ENCODE measurements at places on chromosomes 11 and 22. TPM values are rescaled to one million over a fixed set of nuclear protein-coding genes. Genes with fewer than 3 reads are reported as not detected.

DNA sequence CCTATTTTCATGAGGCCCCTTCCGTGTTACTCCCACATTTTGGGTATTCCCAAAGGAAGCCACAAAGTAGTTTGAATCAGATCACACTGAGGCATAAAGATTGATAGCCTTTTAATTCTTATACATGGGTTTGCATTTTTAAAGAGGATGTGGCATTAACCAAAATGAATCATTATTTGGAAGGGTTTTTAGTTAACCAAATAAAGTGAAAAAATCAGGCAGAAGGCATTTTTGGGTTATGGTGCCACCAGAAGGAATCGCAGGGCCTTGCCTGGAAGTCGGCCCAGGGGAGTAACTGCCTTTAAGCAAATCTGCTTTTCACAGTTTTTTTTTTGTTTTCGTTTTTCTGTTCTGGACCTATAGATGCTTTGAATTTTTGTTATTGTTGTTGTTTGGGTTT, 55.4 kb downstream of the HSD17B12 start:
- no peak for DNase-seq
- peaks cover 4% of the 10 kb centered on the region for H3K4me1 ChIP-seq
- no peak overlapping the region for H3K27ac ChIP-seq
- peaks cover 2% of the 10 kb centered on the region for H3K36me3 ChIP-seq
- no peak overlapping the region for H3K4me3 ChIP-seq

DNA sequence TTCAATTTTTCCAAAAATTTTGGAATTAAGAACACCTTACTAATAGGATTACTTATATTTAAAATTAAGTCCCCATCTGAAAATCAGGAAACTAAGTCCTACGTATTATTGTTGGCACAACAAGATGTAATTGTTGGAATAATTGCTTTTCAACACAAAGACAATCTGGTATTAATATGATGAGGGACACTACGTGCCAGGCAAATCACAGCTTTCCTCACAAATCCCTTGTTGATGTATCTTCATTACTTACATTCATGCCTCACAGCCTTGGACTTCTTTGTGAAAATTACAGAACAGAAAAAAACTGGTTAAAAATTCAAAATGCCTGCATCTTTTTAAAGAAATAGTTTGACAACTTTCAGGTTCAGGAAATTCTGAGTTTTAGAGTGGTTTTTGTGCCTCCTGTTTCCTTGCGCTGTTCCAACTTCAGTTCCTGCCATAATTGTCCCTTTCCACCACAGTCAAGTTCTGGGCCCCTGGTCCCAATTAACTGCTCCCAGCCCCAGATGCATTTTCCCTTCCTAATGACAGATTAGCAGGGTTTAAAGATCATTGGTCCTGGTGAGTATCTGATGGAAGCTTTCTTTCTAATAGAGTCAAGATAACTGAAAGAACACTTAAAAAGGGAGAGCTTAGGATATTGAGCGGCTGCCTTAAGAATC, 23.3 kb upstream of the CCDC34 start:
- H3K4me3 ChIP-seq = no peak overlapping the region
- DNase-seq = no peak
- H3K4me1 ChIP-seq = peaks cover 4% of the 10 kb centered on the region
- H3K27me3 ChIP-seq = no peaks in the 10 kb centered on the region

DNA sequence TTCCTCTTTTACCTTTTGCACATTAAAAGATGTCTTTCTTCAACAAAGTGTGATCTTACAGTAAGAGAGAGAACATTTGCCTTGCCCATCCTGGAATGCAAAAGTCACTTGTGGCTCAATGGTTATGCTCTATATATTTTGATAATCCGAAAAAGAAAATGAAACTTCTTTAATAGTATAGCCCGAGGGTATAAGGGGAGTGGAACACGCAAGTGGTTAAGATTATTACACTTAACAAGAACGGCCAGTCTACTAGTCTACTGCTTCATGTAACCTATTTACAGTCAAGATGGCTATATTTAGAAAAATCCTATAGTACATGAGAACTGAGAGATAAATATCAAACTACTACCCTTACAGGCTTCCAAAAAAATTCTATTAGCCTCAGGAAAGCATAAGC, 86.1 kb downstream of the CADM1 start:
- H3K4me1 ChIP-seq = no peaks in the 10 kb centered on the region
- no peak for DNase-seq
- H3K4me3 ChIP-seq = no peak overlapping the region
- H3K27me3 ChIP-seq = no peaks in the 10 kb centered on the region

- H3K27me3 ChIP-seq = peaks cover 7% of the 10 kb centered on the region
- H3K36me3 ChIP-seq = peaks cover 3% of the 10 kb centered on the region
Observed at GRCh38 chr11:35373284-35373933, 45.9 kb downstream of the SLC1A2 start.

NCR3LG1 gene
- total RNA-seq = 3.1 TPM

TMPRSS13 gene
- 2.0 TPM for total RNA-seq

All from T-helper 17 cell (primary cell).